ENCODE measurements at places on chromosomes 11 and 22.

- DNase-seq: no peak
Measured at GRCh38 chr11:6175440-6175839, 5.3 kb upstream of the OR52B2 start.

DNA sequence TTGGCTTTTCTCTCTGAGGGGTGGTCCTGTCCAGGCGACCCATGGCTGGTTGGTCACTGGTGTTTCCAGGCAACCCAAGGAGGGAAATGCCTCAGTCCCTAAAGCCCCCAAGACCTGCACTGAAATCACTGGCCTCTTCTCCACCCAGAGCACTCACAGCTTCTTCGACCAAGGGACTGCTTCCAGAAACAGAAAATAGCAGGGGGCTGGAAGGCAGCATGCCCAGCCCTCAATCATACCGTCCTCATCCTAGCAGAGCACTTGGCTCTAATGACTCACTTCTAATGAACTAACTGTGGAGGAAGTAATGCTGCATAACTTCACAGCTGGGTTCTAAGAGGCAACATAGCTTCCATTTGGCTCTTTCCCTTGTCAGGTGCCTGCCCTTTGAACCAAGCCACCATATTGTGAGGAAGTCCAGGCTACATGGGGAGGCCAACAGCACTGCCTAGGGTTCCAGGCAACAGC is 27.6 kb downstream of the DKK3 start:
- no peak for DNase-seq

GRCh38 chr11:77401486-77402217 is 72.2 kb downstream of the PAK1 start:
- DNase-seq: no peak

GRCh38 chr22:27116312-27117086 is 459.1 kb downstream of the MIAT start:
- no peak for DNase-seq

DNA sequence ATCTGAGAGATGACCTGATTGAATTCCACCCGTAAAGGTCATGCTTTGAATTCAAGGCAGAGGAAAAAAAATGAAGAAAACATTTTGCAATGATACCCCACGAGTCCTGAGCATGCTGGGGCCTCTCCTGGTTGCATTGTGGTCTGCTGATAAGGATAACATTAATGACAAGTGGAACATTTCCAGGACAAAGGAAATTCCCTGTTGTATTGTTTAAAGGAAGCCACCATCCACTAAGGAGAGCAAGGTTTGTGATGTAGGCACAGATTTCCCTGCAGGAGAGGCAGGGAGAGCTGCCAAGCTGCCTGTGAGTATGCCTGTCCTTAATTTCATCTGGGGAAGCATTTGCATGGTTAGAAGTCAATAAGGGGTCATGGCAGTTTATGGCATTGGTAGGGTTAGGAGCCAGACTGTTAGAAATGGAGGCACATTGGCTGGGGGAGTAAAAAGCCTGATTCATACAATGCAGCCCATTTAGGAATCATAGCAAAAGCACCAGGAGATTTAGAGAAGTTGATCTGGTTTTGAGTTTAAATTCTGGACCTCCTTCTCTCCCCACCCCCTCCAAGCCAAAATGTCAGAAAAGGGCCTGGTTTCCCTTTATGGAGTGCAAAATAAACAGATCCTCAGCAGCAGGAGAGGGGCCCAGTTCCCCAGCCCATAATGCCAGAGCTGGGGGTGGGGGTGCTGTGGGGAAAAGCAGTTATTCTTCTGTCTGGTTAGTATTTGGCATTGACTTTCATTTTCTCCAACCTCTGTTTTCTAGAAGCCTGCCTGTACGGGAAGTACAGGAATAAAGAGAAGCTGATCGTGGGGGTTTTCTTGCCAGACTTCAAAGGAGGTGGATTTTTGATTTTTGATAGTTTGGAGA is 22.1 kb downstream of the FLI1 start:
- no peak for DNase-seq

GRCh38 chr11:93500759-93501158 is 42.4 kb downstream of the SMCO4 start:
- DNase-seq: no peak

DNA sequence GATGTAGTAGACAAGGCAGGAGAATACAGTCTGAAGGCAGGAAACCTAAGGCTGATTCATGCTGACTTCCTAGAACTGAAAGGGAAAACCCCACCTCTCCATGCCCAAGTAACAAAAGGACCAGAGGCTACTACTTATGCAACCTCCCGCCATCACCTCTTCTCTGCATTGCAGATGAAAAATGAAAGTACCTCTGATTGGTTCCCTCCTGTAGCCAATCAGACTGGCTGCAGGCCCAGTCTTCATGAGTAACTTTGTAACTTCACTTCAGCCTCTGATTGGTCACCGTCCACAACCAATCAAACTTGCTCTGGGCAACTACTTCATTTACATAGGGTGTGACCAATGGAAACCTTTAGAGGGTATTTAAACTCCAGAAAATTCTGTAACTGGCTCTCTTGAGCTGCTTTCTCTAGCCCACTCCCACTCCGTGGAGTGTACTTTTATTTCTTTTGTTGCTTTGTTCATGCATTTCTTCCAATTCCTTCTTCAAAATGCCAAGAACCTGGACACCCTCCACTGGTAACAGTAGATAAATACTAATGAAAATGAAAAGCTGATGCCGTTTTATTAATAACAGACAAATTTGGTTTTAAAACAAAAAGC is 5.2 kb upstream of the MAP6 start:
- DNase-seq: no peak

GRCh38 chr11:64868904-64869570 is 9.4 kb downstream of the EHD1 start:
- peak; percentile 61 for DNase-seq

DNA sequence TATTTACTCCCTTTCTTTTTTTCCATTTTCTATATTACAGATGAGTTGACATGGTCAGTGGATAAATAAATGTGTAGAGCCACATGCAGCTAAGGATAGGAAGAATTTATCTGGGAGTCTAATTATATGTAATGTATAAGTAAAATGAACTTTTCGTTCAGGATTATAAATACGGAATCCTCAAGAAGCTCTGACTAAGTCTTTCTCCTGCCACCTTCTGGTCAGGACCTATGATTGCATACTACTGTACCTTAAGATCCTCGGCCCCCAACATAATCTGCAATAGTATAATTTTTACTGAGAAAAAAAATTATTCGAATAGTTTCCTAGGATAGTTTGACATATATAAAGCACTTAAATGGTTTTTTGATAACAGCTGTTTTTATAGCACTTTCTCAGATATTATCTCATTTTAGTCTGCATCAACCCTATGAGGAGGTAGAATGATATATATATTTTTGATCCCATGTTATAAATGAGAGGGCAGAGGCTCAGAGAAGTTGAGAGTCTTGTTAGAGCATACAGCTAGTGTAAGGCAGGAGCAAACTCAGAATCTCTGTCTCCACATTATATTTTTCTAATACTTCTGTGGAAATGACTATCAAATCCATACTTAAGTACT is 36.1 kb downstream of the CCDC90B start:
- peak; percentile 35 for DNase-seq

DNA sequence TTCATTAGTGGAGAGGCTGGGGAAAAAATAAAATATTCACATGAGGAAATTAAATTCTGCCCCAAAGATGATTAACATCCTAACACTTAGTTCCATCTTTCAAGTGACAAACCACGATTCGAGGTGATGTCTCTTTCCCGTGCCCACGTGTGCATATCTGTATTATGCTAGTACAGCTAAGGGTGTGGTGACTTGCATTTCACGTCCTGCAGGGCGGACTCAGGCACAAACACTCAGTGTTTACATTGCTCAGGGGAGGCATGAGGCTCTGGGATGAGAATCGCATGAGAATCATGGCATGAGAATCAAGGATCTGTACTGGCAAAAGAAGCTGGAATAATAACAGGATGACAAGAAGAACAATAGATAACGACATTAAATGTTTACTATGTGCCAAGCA is 179.4 kb downstream of the NTM start:
- no peak for DNase-seq

DNA sequence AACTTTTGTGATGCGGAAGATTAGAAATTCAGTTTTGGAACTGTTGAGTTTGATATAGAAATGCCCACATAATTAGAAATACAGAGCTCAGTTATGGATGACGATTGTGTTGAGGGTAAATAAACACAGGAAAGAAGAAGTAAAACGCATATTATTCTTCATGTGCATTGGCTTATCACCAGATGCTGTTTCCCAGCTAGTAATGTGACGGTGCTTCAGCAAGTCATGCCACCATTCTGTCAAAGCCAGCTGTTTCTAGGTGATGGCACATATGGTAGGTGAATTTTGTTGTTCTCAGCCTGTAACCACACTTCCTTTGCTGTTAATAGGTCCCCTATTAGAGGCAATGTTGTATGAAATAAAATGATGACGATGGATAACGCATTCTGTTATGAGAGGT is 68.9 kb downstream of the C11orf65 start:
- DNase-seq: no peak

GRCh38 chr11:71358122-71358728 is 90.0 kb downstream of the DHCR7 start:
- DNase-seq: no peak

- peak; percentile 63 for DNase-seq
Measured at GRCh38 chr11:72848846-72849466, 34.7 kb downstream of the ATG16L2 start.

GRCh38 chr11:108616549-108616948 is 23.0 kb upstream of the EXPH5 start:
- no peak for DNase-seq

GRCh38 chr11:74462009-74462408 is 5.3 kb downstream of the KCNE3 start:
- no peak for DNase-seq

DNA sequence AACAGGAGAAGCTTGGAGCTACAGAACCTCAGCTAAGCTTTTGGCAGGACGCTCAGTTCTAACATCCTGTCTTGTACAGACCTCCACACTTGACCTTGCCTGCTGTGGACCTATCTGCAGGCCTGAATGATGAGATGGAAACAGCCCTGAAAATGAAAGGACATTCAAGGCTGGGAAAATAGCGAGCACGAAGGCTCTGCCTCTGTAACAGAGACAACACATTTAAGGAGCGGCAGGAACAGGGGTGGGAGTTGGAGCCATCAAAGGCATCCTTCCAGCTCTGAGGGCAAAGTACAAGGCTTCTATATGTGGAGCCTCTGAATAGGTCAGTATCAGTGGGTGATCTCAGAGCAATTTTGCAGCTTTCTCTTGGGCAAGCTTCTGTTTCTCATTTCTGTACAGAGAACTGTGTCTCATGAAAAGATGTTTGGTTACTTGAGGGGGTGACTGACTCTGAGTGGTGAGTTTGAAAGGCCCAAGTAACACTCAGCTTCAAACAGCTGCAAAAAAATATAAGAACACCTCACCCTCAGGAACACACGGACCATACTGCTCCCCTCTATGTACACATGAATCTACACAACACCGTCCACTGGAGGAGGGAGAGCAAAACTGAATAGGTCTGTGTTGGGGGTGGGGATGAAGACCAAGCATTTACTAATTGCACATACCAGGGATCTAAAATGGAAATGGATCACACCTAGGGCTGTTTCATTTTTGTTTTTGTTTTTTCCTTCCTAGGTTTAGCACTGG is 101.6 kb downstream of the CCDC81 start:
- no peak for DNase-seq

DNA sequence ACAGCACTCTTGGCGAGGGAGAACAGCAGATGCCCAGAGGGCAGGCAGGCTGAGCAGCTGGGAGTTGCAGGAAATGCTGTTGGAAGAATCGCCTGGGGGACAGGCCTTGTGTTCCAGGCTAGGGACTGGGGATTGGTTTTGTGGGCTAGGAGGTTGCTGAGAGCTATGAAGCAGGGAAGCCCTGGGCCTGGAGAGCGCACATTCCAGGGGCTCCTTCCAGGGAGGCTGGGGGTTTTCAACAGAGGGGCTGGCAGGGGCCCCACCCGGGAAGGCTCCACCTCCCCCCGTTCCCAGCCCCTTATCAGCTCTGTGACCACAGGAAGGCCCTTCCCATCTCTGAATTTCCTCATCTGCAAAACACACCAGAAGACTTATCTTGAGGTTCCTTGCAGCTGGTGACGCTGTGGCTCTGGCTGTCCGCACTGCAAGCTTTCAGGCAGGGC is 21.7 kb downstream of the WNT11 start:
- DNase-seq: no peak

- DNase-seq: no peak
Measured at GRCh38 chr11:76704171-76704948, 33.8 kb upstream of the LRRC32 start.

DNA sequence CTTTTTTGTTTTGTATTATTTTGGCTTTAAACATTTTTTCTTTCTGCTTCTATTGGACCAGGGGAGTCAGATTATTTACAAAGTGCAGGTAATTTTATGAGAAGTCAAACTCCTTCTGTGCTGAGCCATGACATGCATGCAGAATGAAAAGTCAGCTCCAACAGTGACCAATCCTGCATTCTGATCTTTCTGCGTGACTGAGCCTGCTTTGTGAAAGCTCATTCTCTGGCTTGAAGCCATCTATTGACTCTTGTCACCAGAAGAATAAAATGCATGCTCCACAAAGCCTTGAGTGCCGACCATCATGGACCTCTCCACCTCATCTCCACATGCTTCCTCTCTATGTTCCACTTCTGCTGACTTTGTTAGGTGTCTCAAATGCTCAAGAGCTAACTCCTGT is 50.2 kb downstream of the MIAT start:
- no peak for DNase-seq

DNA sequence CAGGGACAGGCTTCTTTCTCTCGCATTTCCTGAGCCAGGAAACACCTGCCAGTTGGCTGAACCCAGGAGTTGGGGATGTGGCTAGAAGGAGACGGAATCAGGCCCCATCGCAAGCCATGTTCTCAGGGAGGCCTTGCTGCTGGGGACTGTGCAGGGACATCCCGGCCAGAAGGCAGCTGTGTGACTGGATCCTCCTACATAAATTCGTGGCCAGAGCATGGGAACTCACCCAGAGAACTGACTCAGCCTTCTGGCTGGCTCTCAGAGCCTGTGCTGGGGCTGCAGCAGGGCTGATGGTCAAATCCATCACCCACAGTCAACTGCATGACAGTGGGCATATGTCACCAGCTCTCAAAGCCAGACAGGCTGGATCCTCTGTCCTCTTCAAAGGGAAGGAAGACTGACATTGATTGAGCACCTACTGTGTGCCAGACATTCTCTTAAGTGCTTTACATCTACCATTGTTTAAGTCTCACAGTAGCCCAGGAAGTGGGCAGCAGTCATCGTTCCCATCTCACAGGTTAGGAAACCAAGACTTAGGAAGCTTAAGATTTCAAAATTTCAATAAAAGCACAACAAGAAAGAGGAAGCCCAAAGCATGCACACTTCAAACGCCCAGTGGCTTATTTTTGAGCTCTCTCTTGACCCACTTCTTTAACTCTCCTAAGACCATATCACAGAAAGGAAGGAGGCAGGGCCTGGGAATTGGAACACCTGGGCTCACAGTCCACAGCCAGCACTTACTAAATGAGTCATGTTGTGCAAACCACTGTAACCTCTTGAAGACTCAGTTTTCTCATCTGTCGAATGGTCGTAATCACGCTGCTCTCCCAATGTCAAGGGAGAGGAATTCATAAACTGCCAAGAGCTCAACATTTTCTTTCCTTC is 30.9 kb upstream of the CACNG2 start:
- DNase-seq: no peak

DNA sequence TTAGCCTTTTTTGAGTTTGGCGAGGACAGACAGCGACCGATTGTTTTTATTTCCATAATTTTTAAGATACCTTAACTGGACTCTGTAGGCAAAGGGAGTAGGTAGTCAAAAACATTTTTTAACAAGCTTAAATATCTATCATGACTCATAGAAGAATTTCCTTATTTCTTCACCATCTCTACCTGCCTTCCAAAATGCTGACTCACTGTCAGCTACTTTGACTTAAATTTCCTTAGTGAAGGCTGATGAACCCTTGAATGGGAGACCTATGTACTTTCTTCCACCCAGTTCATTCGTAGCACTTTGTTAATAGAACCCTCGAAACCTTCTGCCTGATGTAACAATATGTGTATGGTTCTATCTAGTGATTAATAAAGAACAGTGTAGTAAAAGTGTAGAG is 1.1 kb upstream of the MTMR2 start:
- DNase-seq: no peak
